ENCODE measurements at places on chromosomes 7 and 10.

GRCh38 chr7:110964775-110965174 lies 126.2 kb upstream of the LRRN3 start:
- no peak for DNase-seq

DNA sequence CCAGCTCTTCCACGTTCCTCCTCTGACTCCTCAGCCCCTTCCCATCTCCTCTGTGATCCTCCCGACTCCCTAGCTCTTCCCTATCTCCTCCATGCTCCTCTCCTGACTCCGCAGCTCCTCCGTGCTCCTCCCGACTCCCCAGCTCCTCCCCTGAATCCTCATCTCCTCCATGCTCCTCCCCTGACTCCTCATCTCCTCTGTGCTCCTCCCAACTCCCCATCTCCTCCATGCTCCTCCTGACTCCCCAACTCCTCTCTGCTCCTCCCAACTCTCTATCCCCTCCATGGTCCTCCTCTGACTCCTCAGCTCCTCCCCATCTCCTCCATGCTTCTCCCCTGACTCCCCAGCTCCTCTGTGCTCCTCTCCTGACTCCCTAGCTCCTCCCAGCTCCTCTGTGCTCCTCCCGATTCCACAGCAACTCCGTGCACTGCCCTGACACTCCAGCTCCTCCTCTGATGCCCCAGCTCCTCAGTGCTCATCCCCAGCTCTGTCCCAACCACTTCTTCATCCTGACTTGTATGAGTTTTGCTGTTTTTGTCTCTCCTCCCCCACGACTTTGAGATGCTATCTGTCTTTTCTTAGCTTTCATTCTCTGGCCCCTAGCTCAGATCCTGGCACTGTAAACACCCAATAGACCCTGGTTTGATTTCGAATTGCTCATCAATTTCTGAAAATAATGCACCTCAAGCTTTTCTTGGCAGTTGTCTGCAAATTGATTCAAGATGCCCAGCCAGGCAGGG lies 38.3 kb downstream of the OAT start:
- DNase-seq, result no peak

- no peak for DNase-seq
Measured at GRCh38 chr7:158325530-158326381, 261.9 kb downstream of the PTPRN2 start.

- DNase-seq, result no peak
Measured at GRCh38 chr10:106175760-106176377, 988.6 kb downstream of the SORCS1 start.

GRCh38 chr7:55099066-55099820 lies 80.4 kb downstream of the EGFR start:
- DNase-seq, result no peak
